ENCODE measurements at places on chromosomes 1 and 21. TPM values are rescaled to one million over a fixed set of nuclear protein-coding genes. Genes with fewer than 3 reads are reported as not detected.

- no peaks in the 10 kb centered on the region for H3K27me3 ChIP-seq
- no peak overlapping the region for H3K27ac ChIP-seq
- H3K36me3 ChIP-seq, result no peaks in the 10 kb centered on the region
These were observed 49.9 kb upstream of the TNFSF18 start for GRCh38 chr1:173100476-173101107.

PTPN7 gene
- polyA plus RNA-seq, result 0.19 TPM

DNA sequence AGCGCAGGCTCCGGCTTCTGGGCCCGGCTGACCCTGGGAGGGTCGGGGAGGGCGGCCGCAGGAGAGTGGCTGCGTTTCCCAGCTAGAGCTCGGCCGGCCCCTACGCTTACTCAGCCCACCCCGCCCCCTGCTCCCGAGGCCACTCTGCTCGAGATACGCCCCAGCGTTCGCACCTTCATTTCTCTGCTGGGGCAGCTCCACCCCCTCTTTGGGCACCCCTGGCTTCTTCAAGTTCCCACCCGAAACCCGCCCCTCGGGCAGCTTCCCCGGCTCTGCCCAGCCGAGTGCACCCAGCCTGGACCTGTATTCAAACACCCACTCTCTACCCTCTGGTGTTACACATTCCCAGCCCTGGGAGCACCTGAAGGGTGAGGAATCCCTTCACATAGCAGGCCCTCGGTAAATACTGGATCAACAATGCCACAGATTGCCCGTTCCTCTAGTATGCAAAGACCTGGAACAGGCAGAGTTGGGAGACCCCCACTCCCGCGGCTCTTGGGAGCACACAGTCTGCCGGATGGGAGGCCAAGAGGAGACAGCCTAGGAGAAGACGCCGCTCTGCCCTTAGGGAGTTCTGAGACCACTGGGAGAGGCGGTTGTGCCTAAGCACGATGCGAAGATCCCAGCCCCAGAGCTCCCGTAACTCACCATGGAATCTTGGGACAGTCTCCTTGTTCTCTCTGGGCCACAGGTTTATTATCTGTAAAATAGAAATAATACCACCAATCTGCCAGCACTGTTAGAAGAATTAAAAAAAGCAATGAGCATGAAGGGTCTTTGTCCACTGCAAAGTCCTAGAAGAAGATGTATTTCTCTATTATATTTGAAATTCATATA is 566 bp upstream of the PAQR7 start:
- H3K27me3 ChIP-seq, result no peaks in the 10 kb centered on the region
- H3K27ac ChIP-seq, result peak overlapping the region; percentile 45
- H3K4me1 ChIP-seq, result no peaks in the 10 kb centered on the region
- peak overlapping the region; percentile 52 for H3K4me3 ChIP-seq
- no peak for DNase-seq
- no peaks in the 10 kb centered on the region for H3K36me3 ChIP-seq

DNA sequence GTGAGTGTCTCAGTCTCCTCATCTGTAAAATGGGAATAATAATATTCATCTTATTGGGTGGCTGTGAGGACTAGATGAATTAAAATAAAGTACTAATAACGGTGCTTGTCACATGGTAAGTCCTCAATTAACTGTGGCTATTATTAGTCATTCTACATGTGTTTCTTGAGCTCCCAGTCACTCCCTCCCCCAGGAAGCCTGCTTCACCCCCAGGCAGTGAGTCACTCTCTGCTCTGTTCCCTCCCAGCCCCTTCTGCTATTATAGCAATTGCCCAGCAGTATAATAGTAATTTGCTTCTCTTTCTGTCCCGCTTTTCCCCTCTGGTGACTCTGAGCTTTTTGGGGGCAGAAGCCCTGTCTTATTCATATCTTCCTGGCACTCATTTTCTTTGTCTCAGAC is 102.0 kb downstream of the BEND5 start:
- DNase-seq, result no peak
- no peaks in the 10 kb centered on the region for H3K36me3 ChIP-seq
- no peak overlapping the region for H3K4me3 ChIP-seq
- peaks cover 25% of the 10 kb centered on the region for H3K27me3 ChIP-seq
- no peaks in the 10 kb centered on the region for H3K4me1 ChIP-seq

HS2ST1 gene
- 11.0 TPM for polyA plus RNA-seq

VHLL gene
- not detected for polyA plus RNA-seq

HFM1 gene
- 2.3 TPM for polyA plus RNA-seq

GRCh38 chr1:191912517-191912916 is 245.7 kb upstream of the RGS18 start:
- no peaks in the 10 kb centered on the region for H3K27me3 ChIP-seq
- H3K4me1 ChIP-seq, result no peaks in the 10 kb centered on the region
- no peak overlapping the region for H3K4me3 ChIP-seq
- no peaks in the 10 kb centered on the region for H3K36me3 ChIP-seq
- DNase-seq, result no peak

DNA sequence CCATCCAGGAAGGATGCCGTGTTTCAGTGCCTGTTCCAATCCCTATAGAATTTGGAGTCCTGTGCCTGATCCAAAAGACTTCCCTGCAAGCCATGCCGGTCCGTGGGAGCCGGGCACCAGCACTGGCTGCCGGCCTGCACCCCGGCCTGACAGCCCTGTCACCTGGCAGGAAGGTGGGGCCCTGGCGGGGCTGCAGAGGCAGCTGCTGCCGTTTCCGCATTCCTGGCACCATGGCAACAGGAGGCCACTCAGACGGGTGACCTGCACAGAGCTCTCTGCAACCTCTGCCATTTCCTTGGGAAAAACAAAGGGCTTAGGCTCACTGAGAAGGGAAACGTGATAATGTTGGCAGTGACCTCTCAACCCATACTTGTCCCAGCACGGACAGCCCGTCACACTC is 63.2 kb upstream of the TMEM51 start:
- H3K36me3 ChIP-seq, result no peaks in the 10 kb centered on the region
- H3K27ac ChIP-seq, result no peak overlapping the region
- H3K27me3 ChIP-seq, result no peaks in the 10 kb centered on the region
- no peak overlapping the region for H3K4me3 ChIP-seq
- no peaks in the 10 kb centered on the region for H3K4me1 ChIP-seq

DNA sequence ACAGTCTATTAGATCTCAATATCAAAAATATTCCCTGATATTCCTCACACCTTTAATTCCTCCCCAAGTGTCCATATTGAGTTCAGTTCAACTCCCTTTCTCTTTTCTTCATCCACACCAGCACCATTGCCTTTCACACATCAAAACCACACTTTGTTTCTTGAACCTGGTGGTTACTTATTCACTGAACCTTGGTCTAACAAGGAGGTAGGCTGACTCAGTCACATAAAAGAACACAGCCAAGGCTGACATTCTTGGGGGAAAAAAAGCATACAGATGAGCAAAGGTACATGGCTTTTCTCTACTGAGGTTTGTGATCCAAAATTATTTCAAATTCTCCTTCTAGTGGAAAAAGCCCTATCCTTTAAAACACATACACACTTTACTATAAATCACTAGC is 131.7 kb upstream of the USH2A start:
- DNase-seq, result no peak
- no peaks in the 10 kb centered on the region for H3K4me1 ChIP-seq
- no peaks in the 10 kb centered on the region for H3K27me3 ChIP-seq
- H3K27ac ChIP-seq, result no peak overlapping the region
- H3K4me3 ChIP-seq, result no peak overlapping the region
- no peaks in the 10 kb centered on the region for H3K36me3 ChIP-seq

DNA sequence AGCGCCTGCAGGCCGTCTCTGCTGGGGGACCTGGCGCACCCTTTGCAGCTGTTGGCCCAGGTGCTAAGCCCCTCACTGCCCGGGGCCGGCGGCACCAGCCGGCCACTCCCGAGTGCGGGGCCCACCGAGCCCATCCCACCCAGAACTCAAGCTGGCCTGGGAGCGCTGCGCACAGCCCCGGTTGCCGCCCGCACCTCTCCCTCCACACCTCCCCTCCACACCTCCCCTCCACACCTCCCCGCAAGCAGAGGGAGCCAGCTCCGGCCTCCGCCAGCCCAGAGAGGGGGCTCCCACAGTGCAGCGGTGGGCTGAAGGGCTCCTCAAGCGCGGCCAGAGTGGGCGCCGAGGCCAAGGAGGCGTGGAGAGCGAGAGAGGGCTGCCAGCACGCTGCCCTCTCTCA is 177.8 kb upstream of the KAZN start:
- no peak overlapping the region for H3K27ac ChIP-seq
- H3K4me1 ChIP-seq, result no peaks in the 10 kb centered on the region
- no peak for DNase-seq
- no peaks in the 10 kb centered on the region for H3K36me3 ChIP-seq

TSPEAR gene
- 2.6 TPM for polyA plus RNA-seq

- H3K27ac ChIP-seq, result peak overlapping the region; percentile 16
- H3K36me3 ChIP-seq, result no peaks in the 10 kb centered on the region
- no peak overlapping the region for H3K4me3 ChIP-seq
- peak; percentile 45 for DNase-seq
- H3K4me1 ChIP-seq, result no peaks in the 10 kb centered on the region
These were observed 7.2 kb downstream of the TUFT1 start for GRCh38 chr1:151547119-151547899.

DNA sequence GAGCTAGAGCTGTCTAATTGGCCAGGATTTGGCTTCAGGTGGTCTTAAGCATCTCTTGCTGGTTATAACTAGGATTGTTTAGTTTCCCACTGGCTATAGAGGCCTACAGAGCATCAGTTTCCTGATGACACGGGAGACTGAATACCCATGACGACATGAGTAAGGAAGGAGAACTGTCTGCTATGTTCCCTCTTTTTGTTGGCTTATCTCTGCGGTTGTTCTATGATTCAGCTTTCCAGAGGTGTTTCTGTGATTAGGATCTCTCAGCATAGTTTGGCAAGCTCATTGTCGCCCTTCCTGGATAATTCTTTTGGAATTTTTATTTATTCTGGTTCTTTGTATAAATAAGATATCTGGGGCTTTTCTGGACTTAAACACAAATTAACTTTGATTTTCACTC is 163.4 kb downstream of the OLFM3 start:
- no peak overlapping the region for H3K27ac ChIP-seq
- no peak overlapping the region for H3K4me3 ChIP-seq
- no peaks in the 10 kb centered on the region for H3K36me3 ChIP-seq
- no peak for DNase-seq

DNA sequence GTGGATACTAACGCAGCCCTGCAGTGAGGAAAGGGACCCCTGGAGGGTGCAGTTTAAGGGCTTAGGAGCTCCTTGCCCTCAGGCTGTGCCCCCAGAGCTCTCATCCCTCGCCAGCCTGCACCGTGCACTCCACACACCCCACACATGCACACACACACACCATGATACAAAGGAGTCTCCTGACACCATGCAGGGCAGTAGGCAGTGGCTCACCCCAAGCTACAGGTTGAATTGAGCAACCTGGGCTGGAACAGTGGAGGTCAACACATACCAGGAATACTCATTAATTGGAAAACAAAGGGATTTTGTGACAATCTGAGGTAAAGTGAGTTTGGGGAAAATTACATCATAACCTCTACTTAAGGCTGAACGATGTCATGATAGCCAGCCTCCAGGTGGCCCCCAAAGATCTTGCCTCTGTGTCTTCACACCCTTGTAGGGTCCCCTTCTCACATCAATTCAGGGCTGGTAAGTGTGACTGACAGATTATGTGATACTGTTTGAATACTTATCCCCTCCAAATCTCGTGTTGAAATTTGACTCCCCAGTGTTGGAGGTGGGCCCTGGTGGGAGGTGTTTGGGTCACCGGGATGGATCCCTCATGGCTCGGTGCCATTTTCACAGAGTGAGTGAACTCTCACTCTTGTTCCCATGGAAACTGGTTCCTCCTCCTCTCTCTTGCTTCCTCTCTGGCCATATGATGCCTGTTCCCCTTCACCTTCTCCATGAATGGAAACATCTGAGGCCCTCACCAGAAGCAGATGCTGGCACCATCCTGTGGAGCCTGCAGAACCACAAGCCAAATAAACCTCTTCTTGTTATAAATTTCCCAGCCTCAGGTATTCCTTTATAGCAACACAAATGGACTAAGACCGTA is 111.0 kb upstream of the RAB4A start:
- H3K4me3 ChIP-seq, result no peak overlapping the region
- H3K4me1 ChIP-seq, result no peaks in the 10 kb centered on the region
- H3K27ac ChIP-seq, result peak overlapping the region; percentile 90
- no peaks in the 10 kb centered on the region for H3K27me3 ChIP-seq
- DNase-seq, result no peak
- no peaks in the 10 kb centered on the region for H3K36me3 ChIP-seq

DNA sequence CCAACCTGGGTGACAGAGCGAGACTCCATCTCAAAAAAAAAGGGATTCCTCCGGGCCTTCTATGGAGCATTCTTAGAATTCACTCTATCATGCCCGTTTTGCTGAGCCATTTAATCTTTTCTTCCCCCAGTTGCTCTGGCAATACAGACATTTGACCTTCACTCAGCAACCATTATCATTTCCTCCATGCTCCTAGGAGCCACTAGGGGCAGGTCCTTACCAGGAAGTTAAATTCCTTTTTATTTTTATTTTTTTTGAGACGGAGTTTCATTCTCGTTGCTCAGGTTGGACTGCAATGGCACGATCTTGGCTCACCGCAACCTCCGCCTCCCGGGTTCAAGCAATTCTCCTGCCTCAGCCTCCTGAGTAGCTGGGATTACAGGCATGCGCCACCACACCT is 9.7 kb upstream of the CGN start:
- no peak for DNase-seq
- no peaks in the 10 kb centered on the region for H3K4me1 ChIP-seq
- H3K27me3 ChIP-seq, result no peaks in the 10 kb centered on the region
- no peaks in the 10 kb centered on the region for H3K36me3 ChIP-seq

DNA sequence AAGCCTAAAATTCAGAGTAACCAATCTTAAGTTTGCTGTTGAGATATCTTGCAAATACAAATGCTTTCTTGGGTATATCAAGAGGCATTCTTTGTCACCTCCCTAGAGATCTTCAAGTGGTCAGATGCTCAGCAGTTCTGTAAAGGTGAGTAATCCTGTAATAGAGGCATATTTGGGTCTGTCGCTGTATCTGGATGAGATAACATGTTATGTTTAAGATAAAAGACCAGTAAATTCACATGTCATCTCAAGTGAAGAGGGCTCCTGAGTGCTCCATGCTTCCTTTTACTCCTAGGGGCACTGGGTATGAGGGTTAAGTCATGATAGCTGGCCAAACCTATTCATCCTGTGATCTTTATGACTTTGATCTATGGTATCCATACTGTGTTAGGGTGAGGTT is 7.5 kb downstream of the CR2 start:
- no peak for DNase-seq
- no peaks in the 10 kb centered on the region for H3K36me3 ChIP-seq
- H3K27ac ChIP-seq, result no peak overlapping the region
- H3K4me1 ChIP-seq, result no peaks in the 10 kb centered on the region
- H3K27me3 ChIP-seq, result no peaks in the 10 kb centered on the region
- H3K4me3 ChIP-seq, result no peak overlapping the region

- H3K27me3 ChIP-seq, result no peaks in the 10 kb centered on the region
- H3K4me1 ChIP-seq, result no peaks in the 10 kb centered on the region
- no peak overlapping the region for H3K27ac ChIP-seq
- H3K4me3 ChIP-seq, result no peak overlapping the region
These were observed 4.3 kb upstream of the BCL2L15 start for GRCh38 chr1:113891631-113892220.

GRCh38 chr1:146036965-146037646 is 15.6 kb upstream of the HJV start:
- H3K27ac ChIP-seq, result peak overlapping the region; percentile 85
- peaks cover 34% of the 10 kb centered on the region for H3K4me1 ChIP-seq

DNA sequence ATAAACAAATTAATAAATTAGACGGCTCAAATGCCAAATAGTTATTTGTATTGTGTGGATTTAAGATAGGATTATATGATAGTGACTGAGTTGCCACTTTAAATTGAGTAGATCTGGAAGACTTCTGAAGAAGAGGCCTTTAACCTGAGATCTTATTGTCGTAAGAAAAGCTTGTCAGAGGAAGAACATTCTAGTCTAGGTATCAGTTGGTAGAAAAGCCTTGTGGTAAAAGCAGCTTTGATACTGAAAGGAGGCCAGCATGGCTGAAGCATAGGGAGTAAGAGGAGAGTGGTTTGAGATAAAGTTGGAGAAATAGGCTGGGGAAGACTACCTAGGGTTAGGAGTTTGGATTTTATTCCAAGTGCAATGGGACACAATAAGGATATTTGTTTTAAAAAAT is 29.1 kb downstream of the SLC30A7 start:
- H3K27ac ChIP-seq, result no peak overlapping the region
- H3K36me3 ChIP-seq, result no peaks in the 10 kb centered on the region
- H3K4me1 ChIP-seq, result no peaks in the 10 kb centered on the region
- H3K27me3 ChIP-seq, result no peaks in the 10 kb centered on the region
